ENCODE measurements at places on chromosomes 5 and 9. TPM values are rescaled to one million over a fixed set of nuclear protein-coding genes. Genes with fewer than 3 reads are reported as not detected.

The TSC1 gene
- 36.8 TPM for total RNA-seq

The STPG3 gene
- total RNA-seq = not detected

The GPRIN1 gene
- total RNA-seq = 2.6 TPM

GRCh38 chr9:76897804-76898525 lies 7.9 kb downstream of the PRUNE2 start:
- DNase-seq = no peak

GRCh38 chr5:78922879-78923621 lies 62.1 kb downstream of the ARSB start:
- DNase-seq = no peak

DNA sequence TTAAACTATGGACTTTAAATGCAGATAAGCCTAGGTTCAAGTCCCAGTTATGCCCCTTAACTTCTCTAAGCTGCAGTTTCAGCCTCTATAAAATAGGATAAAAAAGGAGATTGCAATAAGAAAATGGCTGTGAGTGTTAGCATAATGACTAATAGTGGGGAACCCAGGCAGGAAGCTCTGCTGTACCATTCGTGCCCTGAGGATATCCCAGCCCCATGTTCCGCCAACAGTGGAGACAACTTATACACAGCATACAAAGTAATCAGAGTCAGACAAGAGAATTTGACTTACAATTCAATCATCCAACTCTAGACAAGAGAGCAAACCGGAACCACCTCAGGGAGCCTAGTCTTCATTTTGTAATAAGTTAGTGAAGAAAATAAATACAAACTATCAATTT lies 141.5 kb upstream of the FSTL4 start:
- DNase-seq = no peak

- DNase-seq = no peak
These were observed 1.6 kb downstream of the DEPDC1B start for GRCh38 chr5:60698336-60698735.

- DNase-seq = no peak
These were observed 79.8 kb upstream of the CCNG1 start for GRCh38 chr5:163357636-163358035.

DNA sequence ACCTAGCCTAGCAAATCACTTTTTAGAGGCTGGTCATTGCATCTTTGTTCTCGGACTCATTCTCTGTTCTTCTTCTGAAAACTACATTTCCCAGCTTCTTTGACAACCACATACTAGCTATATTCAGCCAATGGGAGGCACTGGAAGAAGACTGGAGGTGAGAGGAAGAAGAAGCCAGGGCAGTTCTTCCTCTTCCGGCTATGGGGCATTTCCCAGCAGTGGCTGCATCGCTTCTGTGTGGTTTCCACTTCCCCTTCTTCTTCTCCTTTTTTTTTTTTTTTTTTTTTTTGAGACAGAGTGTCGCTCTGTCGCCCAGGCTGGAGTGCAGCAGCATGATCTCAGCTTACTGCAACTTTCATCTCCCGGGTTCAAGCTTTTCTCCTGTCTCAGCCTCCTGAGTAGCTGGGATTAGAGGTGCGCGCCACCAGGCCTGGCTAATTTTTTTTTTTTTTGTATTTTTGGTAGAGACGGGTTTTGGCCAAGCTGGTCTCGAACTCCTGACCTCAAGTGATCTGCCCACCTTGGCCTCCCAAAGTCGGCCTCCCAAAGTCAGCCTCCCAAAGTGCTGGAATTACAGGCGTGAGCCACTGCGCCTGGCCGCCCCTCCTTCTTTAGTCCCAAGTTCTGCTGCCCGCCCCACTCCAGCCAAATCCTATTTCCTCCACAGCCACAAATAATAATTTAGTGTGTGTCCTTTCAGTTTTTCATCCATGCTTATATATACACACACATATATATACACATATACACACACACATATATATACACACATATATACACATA lies 6.9 kb upstream of the UBAP1 start:
- DNase-seq = peak; percentile 71
